Cardiac atrium fibroblast (primary cell): ENCODE measurements at places on chromosomes 2 and 18. TPM values are rescaled to one million over a fixed set of nuclear protein-coding genes. Genes with fewer than 3 reads are reported as not detected.

The CASP8 gene
- 8.8 and 9.6 TPM in 2 replicates for total RNA-seq

The TXNDC9 gene
- 33.9 and 55.1 TPM in 2 replicates for total RNA-seq

The TRIM43 gene
- total RNA-seq = not detected in 2 replicates

The MYCN gene
- total RNA-seq = 0.65 TPM in 1 of 2 replicates, not detected in the other

The RAD51AP2 gene
- not detected in 2 replicates for total RNA-seq

The CMPK2 gene
- total RNA-seq = 0.18 and 3.6 TPM in 2 replicates

The KCNF1 gene
- total RNA-seq = under 0.01 TPM in 1 of 2 replicates, not detected in the other

The IL1F10 gene
- total RNA-seq = not detected in 2 replicates

The ERMN gene
- not detected in 2 replicates for total RNA-seq

The CNTNAP5 gene
- total RNA-seq = not detected in 2 replicates

The HTRA2 gene
- total RNA-seq = 10.9 and 32.0 TPM in 2 replicates

The DTNB gene
- total RNA-seq = 3.4 and 5.4 TPM in 2 replicates

The EFR3B gene
- 0.18 and 0.97 TPM in 2 replicates for total RNA-seq

The LYPD1 gene
- 0.72 and 1.1 TPM in 2 replicates for total RNA-seq

The GAD1 gene
- not detected in 2 replicates for total RNA-seq

The TUBA4B gene
- total RNA-seq = not detected in 2 replicates

The C1GALT1C1L gene
- total RNA-seq = 0.72 TPM in 1 of 2 replicates, not detected in the other

The ABCA12 gene
- total RNA-seq = not detected in 2 replicates

The TWIST2 gene
- 42.2 and 57.0 TPM in 2 replicates for total RNA-seq

The AKAIN1 gene
- not detected in 2 replicates for total RNA-seq

The IL1R2 gene
- total RNA-seq = 4.9 and 6.9 TPM in 2 replicates

The GPR35 gene
- total RNA-seq = not detected in 2 replicates

The BABAM2 gene
- total RNA-seq = 30.3 and 32.3 TPM in 2 replicates

The NXPH2 gene
- total RNA-seq = not detected in 2 replicates

The ANKRD23 gene
- 0.32 TPM in 1 of 2 replicates, not detected in the other for total RNA-seq

The OSBPL6 gene
- 4.3 and 8.9 TPM in 2 replicates for total RNA-seq

The MC2R gene
- not detected in 2 replicates for total RNA-seq

The POTEC gene
- not detected in 2 replicates for total RNA-seq

The MARCO gene
- total RNA-seq = not detected in 2 replicates

The GALNT14 gene
- total RNA-seq = not detected in 2 replicates

The ADRA2B gene
- 0.16 and 0.54 TPM in 2 replicates for total RNA-seq
